ENCODE measurements at places on chromosomes 2 and 18. TPM values are rescaled to one million over a fixed set of nuclear protein-coding genes. Genes with fewer than 3 reads are reported as not detected.

GRCh38 chr2:174577967-174578589, 19.5 kb downstream of the WIPF1 start:
- DNase-seq: no peak

DNA sequence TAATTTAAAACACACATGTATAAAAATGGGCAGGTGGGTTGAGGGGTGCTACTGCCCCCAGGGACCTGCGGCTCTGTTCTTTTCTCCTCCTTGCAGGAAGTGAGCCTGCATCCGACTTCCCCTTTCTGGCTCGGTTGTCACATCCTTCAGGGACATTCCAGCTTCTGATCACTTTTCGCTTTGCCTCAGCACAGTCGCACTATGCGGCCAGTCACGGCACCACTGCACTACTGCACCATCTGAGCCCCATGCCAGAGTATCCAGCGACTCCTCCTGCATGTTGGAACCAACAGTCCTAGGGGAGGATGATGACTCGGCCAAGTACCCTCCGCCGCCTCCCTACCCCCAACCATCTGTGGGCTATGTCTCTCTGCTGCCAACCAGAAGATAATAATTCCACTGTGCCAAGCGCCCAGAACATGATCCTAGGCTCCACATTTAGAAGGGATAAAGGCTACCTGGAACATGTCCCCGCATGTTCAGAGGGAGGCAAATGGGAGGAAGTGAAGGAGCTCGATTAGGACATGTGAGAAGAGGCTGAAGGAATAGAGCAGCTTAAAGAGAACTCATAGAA, 17.6 kb downstream of the CDC42EP3 start:
- DNase-seq: peak; percentile 38

GRCh38 chr18:78837754-78838153, 141.9 kb upstream of the SALL3 start:
- DNase-seq: no peak

- no peak for DNase-seq
These were observed 14.6 kb downstream of the GULP1 start for GRCh38 chr2:188306271-188306670.

GRCh38 chr18:69680123-69680522, 267.6 kb downstream of the CD226 start:
- no peak for DNase-seq

DNA sequence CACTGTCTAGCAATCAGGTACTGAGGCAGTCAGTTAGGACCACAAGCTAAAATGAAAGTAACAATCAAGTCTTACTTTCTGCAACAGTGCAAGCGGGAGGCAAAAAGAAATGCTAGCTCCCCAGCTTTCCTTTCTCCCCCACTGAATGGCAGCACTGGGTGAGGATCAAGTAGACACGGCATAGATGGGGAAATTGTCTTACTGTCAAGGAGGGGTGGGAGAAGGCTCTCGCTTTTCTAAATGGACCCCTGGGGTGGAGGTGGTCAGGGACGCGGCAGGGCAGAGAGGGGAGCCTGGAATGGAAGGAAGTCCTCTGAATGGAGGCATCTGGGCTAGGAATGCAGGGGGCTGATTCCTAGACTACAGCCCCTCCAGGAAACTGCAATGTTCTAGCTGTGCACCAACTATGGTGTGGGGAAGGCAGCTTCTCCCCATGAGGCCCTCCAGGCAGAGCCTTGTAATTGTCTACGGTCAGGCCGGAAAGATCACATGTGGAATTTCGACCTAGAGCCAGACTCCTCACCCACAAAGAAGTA, 24.3 kb downstream of the METTL8 start:
- no peak for DNase-seq

- no peak for DNase-seq
These were observed 73.7 kb upstream of the PIK3C3 start for GRCh38 chr18:41881285-41881684.

- no peak for DNase-seq
These were observed 167.8 kb upstream of the FOSL2 start for GRCh38 chr2:28224648-28225472.

DNA sequence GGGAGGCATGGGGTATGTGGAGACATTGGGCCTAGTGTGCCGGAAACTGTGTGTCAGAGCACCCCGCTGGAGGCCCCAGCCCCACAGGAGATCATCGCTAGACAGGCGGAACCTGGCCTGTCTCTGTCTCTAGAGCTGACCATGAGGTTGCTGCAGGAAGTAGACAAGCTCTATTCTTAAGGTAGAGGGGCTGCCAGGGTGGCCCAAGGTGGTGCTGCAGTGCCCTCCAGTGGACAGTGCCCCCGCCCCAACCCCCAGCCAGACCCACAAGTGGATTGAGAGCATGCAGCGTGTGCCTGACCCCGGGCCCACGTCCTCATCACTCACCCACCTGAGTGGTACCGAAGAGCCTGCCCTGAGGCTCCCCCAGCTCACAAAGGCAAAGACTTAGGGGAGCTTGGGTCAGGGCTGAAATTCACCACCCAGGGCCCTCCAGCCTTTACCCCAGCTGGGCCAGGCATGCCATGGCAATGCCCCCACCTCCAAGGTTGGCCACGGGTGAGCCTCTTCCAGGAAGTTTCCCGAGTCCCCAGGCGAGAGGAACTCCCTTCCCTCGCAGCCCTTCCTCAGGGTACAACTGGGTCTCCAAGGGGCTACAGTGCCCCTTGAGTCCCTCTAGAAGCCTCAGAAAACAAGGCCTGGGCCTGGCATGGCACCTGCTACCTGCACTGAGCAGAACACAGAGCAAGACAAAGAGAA, 155.0 kb downstream of the TTC32 start:
- DNase-seq: peak; percentile 78

DNA sequence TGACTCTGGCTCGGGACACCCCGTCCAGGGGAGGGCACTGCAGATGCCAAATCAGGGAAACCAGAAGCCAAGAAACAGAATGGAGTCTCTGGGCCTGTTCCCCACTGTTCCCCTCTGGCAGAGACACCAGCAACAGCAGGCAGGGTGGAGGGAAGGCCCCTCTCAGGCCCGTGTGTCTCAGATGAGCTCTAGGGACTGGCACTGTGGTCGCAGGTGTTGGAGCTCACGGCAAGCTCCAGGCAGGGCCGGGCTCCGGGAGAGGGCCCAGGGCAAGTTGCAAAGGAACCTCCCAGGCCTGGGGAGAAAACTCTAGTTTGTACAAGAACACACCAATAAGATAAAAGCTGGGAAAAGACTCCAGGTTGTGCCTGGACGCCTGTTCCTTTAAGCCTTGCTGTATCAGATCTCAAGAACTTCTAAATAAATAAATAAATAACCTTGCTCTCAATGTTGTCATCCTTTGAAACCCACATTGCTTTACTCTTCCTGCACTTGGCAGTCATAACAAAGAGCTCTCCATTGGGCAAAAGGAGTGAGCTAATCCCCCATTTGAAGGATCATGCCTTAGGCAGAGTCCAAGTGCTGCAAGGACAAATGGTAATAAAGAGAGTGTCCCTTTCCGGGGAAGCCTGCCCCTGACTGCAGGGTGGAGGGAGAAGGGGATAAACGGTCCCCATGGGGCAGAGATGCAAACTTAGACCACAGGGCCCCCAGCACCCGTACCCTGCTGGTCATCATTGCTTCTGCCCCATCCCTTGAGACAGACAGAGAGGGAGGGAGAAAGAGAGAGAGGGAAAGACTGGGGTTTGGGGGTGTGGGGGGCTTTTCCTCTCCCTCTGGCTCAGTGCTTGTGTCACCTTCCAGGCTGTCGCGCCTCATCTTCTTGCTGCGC, 33.3 kb downstream of the CNGA3 start:
- no peak for DNase-seq

The HS1BP3 gene
- total RNA-seq: 35.9 TPM
